Ovary (tissue), 10 donors: ENCODE measurements at places on chromosomes 2 and 18.
A peak's percentile ranks its signal among the peaks of the same experiment; 100 is the strongest.

DNA sequence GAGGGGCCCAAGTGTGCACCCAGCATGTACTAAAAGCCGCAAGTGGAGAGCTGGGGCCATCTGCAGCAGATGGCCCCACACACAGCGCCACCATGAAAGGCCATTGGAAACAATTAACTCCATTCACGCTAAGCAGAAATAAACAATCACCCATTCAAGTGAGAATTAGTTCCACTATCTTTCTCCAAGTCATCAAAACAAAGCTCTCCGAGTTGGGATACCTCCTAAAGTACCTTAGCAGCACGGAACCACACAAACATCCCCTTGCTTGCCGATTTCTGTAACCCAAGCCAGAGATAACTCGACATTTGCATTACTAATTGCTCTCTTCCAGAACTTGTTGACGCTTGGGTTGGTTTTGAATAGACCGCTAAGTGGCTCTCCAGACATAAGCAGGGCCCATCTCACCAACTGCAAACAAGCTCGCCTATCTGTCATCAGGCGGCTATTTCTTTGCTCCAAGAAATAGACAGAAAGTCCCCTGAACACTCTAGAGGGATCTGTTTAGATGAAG, 840.6 kb upstream of the SALL3 start:
- no peaks in the 10 kb centered on the region for H3K27me3 ChIP-seq
- H3K36me3 ChIP-seq, result no peaks in the 10 kb centered on the region
- H3K27ac ChIP-seq, result no peak overlapping the region
- H3K4me1 ChIP-seq, result no peaks in the 10 kb centered on the region
- H3K4me3 ChIP-seq, result no peak overlapping the region

- no peaks in the 10 kb centered on the region for H3K36me3 ChIP-seq
- H3K27me3 ChIP-seq, result no peaks in the 10 kb centered on the region
- H3K4me3 ChIP-seq, result no peak overlapping the region
Measured at GRCh38 chr2:10413991-10414451, 34.1 kb downstream of the ODC1 start.

- H3K36me3 ChIP-seq, result no peaks in the 10 kb centered on the region
- H3K4me1 ChIP-seq, result no peaks in the 10 kb centered on the region
- peaks cover 2% of the 10 kb centered on the region for H3K27me3 ChIP-seq
- no peak overlapping the region for H3K4me3 ChIP-seq
Measured at GRCh38 chr2:49369101-49369500, 214.8 kb upstream of the FSHR start.

GRCh38 chr2:161033059-161033660, 127.1 kb upstream of the TANK start:
- no peaks in the 10 kb centered on the region for H3K36me3 ChIP-seq
- no peak overlapping the region for H3K4me3 ChIP-seq
- DNase-seq, result no peak
- no peaks in the 10 kb centered on the region for H3K27me3 ChIP-seq
- H3K4me1 ChIP-seq, result peaks cover 1% of the 10 kb centered on the region

- no peaks in the 10 kb centered on the region for H3K27me3 ChIP-seq
- H3K4me3 ChIP-seq, result no peak overlapping the region
- no peaks in the 10 kb centered on the region for H3K36me3 ChIP-seq
- H3K27ac ChIP-seq, result no peak overlapping the region
- H3K4me1 ChIP-seq, result no peaks in the 10 kb centered on the region
Measured at GRCh38 chr2:18482666-18483065, 77.8 kb downstream of the RDH14 start.

- no peaks in the 10 kb centered on the region for H3K27me3 ChIP-seq
- H3K4me1 ChIP-seq, result peaks cover 2% of the 10 kb centered on the region
- DNase-seq, result peak; percentile 58
- H3K36me3 ChIP-seq, result no peaks in the 10 kb centered on the region
Measured at GRCh38 chr2:95526360-95527341, 42.1 kb upstream of the TRIM43B start.

DNA sequence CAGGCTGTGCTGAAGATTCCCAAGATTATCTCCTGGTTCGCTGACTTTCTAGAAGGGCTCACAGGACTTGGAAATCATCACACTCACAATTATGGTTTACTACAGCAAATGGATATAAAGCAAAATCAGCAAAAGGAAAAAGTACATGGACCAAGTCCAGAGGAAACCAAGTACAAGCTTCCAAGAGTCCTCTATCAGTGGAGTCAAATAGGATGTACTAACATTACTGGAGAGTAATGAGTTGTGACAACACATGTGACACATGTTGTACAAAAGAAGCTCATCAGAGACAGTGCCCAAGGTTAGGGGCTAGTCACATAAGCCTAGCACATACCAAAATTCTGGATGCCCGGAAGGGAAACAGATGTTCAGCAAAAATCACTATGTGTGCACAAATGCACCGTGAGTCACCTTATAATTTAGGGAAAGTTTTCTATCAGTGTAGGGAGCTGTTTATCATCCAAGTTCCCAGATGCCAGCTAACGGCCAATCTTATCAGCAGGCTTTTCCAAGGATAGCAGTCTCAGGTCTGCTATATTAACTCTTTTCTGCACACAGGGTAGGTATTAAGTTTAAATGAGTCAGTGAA, 9.5 kb downstream of the TMEM237 start:
- DNase-seq, result no peak
- no peak overlapping the region for H3K27ac ChIP-seq
- H3K27me3 ChIP-seq, result no peaks in the 10 kb centered on the region
- no peaks in the 10 kb centered on the region for H3K4me1 ChIP-seq
- no peak overlapping the region for H3K4me3 ChIP-seq

DNA sequence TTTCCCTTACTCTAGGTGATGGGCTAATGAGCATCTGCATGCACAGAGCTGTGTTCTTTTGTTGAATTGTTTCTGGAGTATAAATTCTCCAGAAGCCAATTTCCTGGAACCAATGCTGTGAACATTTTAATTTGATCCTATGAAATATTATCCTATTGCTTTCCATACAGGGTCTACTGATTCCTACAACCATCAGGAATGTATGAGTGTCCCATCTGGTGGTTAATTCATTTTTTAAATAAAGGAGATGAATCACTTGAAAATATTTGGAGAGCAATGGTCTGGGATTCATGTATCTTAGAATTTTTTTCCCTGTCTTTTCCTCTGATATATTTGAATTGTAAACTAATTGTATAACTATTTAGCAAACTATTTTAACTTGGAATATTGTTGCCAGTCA, 14.0 kb downstream of the KIF5C start:
- DNase-seq, result no peak
- H3K4me3 ChIP-seq, result no peak overlapping the region
- no peaks in the 10 kb centered on the region for H3K27me3 ChIP-seq
- no peaks in the 10 kb centered on the region for H3K36me3 ChIP-seq

DNA sequence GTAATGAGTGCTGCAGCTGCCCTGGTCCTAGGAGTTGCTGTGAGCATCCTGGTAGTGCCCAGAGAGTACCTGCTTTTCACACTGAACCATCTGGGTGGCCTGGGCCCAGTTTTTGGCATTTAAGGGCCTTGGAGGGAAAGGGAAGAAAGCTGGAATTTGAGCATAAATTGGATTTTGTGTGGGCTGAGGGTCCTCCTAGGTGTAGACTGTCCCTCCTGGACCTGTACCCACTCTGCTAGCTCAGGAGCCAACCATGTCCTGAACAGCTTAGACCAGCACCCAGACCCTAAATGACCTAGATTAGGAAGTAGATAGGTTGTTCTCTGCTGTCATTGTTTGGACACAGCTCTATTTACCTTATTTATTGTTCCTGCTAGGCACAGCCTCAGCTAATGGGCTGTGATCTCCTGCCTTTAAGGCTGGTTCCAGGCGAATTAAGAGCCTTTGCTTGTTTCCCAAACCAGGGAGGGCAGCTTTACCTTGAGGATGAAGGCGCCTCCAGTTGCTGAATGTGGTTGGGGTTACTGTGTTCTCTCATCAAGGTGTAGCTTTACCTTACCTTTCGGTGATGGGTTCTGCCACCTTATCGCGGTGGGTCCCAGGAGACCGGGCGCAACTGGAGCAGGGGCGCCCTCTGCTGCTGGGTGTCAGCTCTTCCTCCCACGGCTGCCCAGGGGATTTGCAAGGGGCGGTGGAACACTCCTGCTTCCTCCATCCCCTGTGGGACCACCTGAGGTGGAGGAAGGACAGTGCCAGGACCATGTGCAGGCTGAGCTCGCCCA, 34.4 kb downstream of the ITGA6 start:
- H3K4me1 ChIP-seq, result peaks cover 2% of the 10 kb centered on the region
- no peaks in the 10 kb centered on the region for H3K27me3 ChIP-seq
- no peak overlapping the region for H3K27ac ChIP-seq
- DNase-seq, result peak; percentile 50
- no peaks in the 10 kb centered on the region for H3K36me3 ChIP-seq
- no peak overlapping the region for H3K4me3 ChIP-seq

DNA sequence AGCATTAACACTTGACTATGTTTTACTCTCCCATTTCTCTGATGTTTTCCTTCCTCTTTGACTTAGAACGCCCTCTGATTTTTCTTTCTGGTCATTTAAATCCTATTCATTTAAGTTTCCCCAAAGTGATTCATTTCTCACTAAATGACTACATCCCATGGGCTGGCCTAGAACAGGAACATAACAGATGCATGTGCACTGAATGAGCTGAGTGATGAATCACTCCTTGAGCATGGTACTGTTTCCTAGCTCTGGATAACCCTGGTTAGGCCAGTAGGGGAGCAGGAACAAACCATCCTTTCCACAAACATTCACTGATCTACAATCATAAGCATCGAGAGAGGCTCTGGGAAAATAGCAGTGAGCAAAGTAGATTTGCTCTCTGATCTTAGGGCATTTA, 221.9 kb upstream of the SETBP1 start:
- H3K4me3 ChIP-seq, result no peak overlapping the region
- DNase-seq, result no peak
- H3K27me3 ChIP-seq, result no peaks in the 10 kb centered on the region
- no peak overlapping the region for H3K27ac ChIP-seq

GRCh38 chr2:112242384-112242783, 12.5 kb downstream of the ZC3H8 start:
- H3K4me1 ChIP-seq, result no peaks in the 10 kb centered on the region
- no peak for DNase-seq
- H3K4me3 ChIP-seq, result no peak overlapping the region
- H3K36me3 ChIP-seq, result no peaks in the 10 kb centered on the region
- H3K27ac ChIP-seq, result no peak overlapping the region

DNA sequence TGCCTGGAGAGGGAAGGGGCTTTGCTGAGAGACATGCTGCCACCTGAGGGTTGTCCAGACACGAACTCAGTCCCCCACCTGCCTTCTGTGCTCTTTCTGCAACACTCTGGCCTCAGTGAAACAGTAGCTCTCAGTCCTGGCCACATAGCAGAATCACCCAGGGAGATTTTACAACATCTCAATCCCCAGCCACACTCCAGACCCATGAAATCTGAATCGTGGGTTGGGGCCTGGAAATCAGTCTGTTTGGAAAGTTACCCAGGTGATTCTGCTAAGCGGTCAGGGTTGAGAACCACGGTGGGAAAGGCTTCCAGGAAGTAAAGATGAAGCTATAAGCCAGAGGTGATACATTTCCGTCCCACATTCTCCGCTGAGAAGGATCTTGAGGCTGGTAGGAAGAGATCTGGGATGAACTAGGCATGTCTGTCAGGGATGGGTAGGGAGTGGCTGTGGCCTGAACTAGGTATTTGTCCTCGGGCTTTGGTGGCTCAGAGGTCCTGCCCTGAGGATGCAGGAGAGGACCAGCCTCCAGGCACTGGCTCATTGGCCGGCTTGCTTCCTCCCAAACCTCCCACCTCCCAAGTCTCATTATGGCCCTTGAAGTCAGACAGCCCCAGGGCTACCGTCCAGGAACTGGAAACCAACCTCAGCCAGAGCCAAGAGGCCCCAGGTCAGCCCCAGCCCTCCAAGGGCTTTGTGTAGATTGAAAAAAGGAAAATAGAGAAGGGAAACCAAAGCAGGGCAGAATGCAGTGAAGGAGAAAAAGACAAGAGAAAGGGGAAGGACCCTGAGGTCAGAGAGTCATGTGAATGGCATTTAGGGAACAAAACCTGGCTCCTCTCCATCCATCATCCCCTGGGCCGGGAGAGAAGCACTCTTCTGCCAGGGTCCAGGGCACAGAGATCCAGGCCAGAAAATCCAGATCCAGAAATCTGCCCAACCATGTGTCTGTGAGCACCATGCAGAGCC, 119.6 kb downstream of the ZFP36L2 start:
- peak; percentile 38 for DNase-seq
- no peak overlapping the region for H3K4me3 ChIP-seq
- peak overlapping the region; percentile 54 for H3K27ac ChIP-seq
- peaks cover 37% of the 10 kb centered on the region for H3K4me1 ChIP-seq

DNA sequence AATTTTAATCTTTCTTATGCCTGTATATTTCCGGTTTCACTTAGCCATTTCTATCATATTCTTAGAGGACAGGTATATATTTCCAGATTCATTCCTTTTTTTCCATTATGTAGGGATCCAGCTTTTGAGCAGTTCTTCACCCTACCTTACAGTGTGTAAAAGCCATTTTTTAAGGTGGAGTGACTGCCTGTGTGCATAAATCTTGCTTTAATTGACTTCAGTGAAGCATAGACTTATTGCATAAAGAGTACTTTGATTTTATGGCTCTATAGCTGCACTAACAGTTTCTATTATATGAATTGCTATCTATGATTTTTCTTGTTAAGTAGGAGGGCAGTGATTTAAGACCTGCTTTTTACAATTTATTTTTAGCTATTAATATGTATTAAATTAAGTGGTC, 132.6 kb downstream of the NYAP2 start:
- H3K27me3 ChIP-seq, result no peaks in the 10 kb centered on the region
- no peak for DNase-seq
- H3K27ac ChIP-seq, result no peak overlapping the region
- H3K4me1 ChIP-seq, result no peaks in the 10 kb centered on the region
- no peaks in the 10 kb centered on the region for H3K36me3 ChIP-seq
- H3K4me3 ChIP-seq, result no peak overlapping the region

- no peak for DNase-seq
- H3K4me3 ChIP-seq, result no peak overlapping the region
- no peaks in the 10 kb centered on the region for H3K4me1 ChIP-seq
- H3K27me3 ChIP-seq, result no peaks in the 10 kb centered on the region
- H3K36me3 ChIP-seq, result no peaks in the 10 kb centered on the region
Measured at GRCh38 chr18:5717256-5717655, 173.5 kb upstream of the EPB41L3 start.

DNA sequence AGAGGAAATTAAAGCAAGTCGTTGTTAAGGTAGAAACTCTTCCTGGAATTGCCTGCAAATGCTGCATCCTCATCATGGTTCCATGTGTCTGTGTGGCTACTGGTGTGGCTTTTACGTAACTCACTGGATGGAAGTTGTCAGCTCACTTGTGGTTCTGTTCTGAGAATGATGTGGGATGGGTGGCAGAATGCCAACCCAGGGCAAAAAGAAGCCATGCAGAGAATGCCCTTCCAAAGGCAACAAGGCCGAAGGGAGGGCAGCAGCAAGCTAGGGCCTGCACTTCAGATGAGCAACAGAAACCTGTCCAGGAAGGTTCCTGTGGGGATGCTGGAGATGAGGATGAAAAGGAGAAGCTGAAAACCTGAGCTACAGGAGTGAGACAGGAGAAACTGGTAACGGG, 10.4 kb upstream of the NAPG start:
- no peak overlapping the region for H3K27ac ChIP-seq
- no peak overlapping the region for H3K4me3 ChIP-seq
- H3K36me3 ChIP-seq, result no peaks in the 10 kb centered on the region

- no peaks in the 10 kb centered on the region for H3K27me3 ChIP-seq
- H3K4me1 ChIP-seq, result no peaks in the 10 kb centered on the region
- no peak for DNase-seq
- H3K27ac ChIP-seq, result no peak overlapping the region
Measured at GRCh38 chr2:190126798-190127197, 64.3 kb upstream of the MSTN start.
